Hepatocyte (in vitro differentiated cells): ENCODE measurements at places on chromosomes 16 and 17. TPM values are rescaled to one million over a fixed set of nuclear protein-coding genes. Genes with fewer than 3 reads are reported as not detected.

TMUB2 gene
- 46.8 and 54.6 TPM in 2 replicates for polyA plus RNA-seq

SLC5A10 gene
- 0.22 TPM in 1 of 2 replicates, not detected in the other for polyA plus RNA-seq

CTRB2 gene
- polyA plus RNA-seq, result 0.44 TPM in 1 of 2 replicates, not detected in the other

SMTNL2 gene
- 106 TPM in 2 replicates for polyA plus RNA-seq

RCVRN gene
- 0.50 TPM in 1 of 2 replicates, not detected in the other for polyA plus RNA-seq

DHRS7C gene
- 0.19 TPM in 1 of 2 replicates, not detected in the other for polyA plus RNA-seq

PRR11 gene
- polyA plus RNA-seq, result 3.8 and 5.0 TPM in 2 replicates

RHBDL3 gene
- 0.18 and 0.28 TPM in 2 replicates for polyA plus RNA-seq

C1QTNF8 gene
- polyA plus RNA-seq, result 0.10 TPM in 1 of 2 replicates, not detected in the other

HAGHL gene
- 31.5 and 32.3 TPM in 2 replicates for polyA plus RNA-seq

LPO gene
- polyA plus RNA-seq, result 0.29 TPM in 1 of 2 replicates, not detected in the other

HCRT gene
- polyA plus RNA-seq, result not detected in 2 replicates

MRPS34 gene
- 155 TPM in 2 replicates for polyA plus RNA-seq

KRT40 gene
- 0.19 TPM in 1 of 2 replicates, not detected in the other for polyA plus RNA-seq

RUNDC3A gene
- 0.40 and 2.3 TPM in 2 replicates for polyA plus RNA-seq

EPOP gene
- polyA plus RNA-seq, result 0.37 and 0.45 TPM in 2 replicates

CBFB gene
- 39.3 and 47.4 TPM in 2 replicates for polyA plus RNA-seq

KREMEN2 gene
- 4.9 and 5.8 TPM in 2 replicates for polyA plus RNA-seq

TAT gene
- 2.7 and 2.8 TPM in 2 replicates for polyA plus RNA-seq

MT1A gene
- 1.9 and 2.7 TPM in 2 replicates for polyA plus RNA-seq

KRT9 gene
- polyA plus RNA-seq, result not detected in 2 replicates

SMPD3 gene
- polyA plus RNA-seq, result 5.7 and 9.5 TPM in 2 replicates

PNPO gene
- polyA plus RNA-seq, result 10.4 and 12.2 TPM in 2 replicates

ZDHHC1 gene
- 10.0 and 10.6 TPM in 2 replicates for polyA plus RNA-seq

SLC47A1 gene
- 17.4 and 26.4 TPM in 2 replicates for polyA plus RNA-seq

ITGAX gene
- polyA plus RNA-seq, result 0.43 and 0.50 TPM in 2 replicates

CCR7 gene
- polyA plus RNA-seq, result 2.9 and 4.1 TPM in 2 replicates
